T-helper 17 cell (primary cell): ENCODE measurements at places on chromosomes 1 and 21.

GRCh38 chr1:202807451-202807925, 733 bp downstream of the KDM5B start:
- DNase-seq, result peak; percentile 18

GRCh38 chr1:98920441-98921110, 84.1 kb downstream of the PLPPR5 start:
- no peak for DNase-seq

DNA sequence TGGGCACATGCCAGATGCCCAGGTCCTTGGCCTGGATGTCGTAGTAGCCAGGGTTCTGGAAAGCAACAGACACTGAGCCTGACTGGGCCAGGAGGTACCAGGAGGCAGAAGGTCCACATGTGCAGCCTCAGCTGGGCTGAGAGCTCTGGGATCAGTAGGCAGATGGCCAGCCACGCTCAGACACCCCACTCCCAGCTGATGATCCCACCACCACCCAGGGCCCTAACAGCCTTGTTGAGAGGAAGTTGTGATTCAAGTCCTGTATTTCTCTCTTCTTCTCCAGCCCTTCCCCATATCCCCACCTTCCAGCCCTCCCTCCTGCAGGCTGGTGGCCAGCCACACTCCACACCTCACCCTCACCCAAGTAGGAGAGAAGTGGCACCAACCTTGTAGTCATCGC, 4.0 kb downstream of the ITLN2 start:
- DNase-seq, result no peak

- no peak for DNase-seq
These were observed 101.6 kb downstream of the DMRTB1 start for GRCh38 chr1:53560581-53561502.

DNA sequence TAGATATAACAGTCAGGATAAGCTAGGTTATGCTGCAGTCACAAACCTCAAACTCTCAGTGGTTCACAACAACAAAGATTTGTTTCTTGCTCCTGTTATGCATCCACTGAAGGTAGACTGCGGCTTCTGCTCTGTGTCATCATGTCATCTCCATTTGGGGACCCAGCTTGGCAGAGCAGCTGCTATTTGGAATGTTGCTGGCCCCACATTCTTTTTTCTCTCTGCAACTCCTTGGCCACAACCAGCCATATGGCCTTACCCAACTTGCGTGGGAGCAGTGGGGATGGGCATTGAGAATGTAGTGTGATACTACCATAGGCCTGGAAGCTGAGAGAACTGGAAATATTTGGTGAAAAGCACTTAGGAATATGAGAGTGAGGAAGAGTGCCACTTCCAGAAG, 26.4 kb downstream of the AGO4 start:
- no peak for DNase-seq

DNA sequence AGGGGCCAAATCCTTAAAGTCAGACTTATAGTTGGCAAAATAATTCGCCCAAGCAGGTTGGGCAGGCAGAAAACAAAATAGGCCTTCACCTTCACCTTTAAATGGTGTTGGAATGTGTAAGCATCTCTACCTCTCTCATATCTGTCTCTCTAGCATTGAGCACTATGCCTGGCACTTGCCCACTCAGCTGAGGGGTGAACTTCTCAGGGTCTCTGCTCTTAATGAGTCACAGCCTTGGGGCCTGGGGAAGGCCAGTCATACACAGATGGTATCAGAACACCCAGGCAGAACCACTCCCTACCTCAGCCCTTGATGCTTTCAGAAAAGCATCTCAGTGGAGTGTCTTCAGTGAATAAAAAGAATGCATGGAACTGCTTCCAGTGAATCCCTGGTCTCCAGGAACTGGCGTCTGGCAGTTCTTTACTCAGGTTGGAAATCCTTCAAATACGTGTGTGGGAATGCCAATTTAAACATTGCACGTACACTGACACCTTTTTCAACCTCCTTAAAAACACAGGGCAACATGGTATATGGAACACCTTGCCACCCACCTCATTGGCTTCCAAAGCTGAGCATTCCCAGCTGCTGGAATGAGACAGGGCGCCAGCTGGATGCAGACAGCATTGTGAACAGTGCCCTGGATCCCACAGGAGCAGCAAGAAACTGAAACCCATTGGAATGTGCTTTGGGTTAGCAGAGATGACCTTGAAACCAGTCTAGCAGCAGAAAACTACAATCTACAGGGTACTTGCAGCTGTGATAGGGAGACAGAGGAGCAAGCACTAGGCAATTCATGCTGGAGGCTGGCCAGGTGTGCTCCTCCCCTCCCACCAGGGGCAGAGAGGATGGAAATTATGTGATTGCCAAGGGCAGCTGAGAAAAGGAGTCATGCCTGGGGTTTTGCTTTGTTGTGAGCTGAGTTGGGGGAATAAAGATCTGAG, 30.0 kb downstream of the ZNF697 start:
- DNase-seq, result no peak

- DNase-seq, result no peak
These were observed 14.7 kb upstream of the CSF1 start for GRCh38 chr1:109895720-109896504.

DNA sequence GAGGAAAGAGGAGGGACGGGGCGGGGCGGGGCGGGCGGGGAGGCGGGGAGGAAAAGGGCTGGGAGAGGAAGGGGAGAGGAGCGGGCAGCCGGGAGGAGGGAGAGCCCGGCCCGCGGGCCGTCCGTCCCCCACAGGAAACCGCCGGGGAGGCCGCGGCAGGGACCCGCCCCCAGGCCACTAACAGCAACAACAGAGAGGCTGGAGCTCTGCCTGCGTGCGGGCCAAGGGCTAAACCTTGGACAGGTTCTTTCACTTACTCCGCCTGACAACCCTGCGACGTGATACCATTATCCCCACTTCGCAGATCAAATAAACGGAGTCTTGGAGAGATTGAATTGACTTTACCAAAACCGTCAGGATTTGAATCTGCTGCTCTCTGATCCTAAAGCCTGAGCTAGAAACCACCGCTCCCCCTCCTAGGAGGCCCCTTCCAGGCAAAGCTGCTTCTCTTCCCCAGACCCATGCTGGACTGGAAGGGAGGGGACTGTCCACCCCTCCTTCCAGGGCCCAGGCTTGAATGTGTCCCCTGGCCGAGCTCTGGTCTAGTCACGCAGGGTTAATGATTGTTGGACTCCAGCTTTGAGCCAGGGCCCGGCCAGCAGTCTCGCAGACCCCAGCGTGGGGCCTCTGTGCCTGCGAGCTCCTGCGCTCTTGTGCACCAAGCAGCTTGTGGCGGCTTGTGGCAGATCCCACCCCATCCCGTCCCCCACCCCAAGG, at the start of gene EVA1B:
Gene EVA1B (minus strand): TSS at position 10 of the 717 bp plus-strand sequence. CDS start 608 bp downstream, outside the sequence.
- DNase-seq, result peak; percentile 52

- DNase-seq, result no peak
These were observed 29.9 kb upstream of the POU3F1 start for GRCh38 chr1:38076455-38076854.

DNA sequence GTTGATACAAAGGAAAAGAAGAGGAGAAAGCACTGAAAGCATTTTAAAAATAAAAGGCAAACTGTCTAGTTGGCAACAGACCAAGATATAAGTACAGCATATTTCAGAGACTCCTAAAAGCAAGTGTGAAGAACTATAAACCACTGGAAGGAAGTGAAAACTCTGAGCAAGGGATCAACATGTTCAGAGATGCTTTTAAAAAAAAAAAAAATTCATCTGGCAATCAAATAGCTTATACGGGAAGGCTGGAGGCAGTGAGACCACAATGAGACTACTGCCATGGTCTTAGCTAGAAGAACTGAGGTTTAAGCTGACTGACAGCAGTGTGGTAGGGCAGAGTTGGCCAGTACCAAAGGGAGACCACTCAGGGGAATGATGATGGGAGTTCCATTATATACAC, 124.3 kb downstream of the VAV3 start:
- DNase-seq, result no peak

GRCh38 chr1:104648269-104648691, 898.6 kb downstream of the AMY1C start:
- no peak for DNase-seq

DNA sequence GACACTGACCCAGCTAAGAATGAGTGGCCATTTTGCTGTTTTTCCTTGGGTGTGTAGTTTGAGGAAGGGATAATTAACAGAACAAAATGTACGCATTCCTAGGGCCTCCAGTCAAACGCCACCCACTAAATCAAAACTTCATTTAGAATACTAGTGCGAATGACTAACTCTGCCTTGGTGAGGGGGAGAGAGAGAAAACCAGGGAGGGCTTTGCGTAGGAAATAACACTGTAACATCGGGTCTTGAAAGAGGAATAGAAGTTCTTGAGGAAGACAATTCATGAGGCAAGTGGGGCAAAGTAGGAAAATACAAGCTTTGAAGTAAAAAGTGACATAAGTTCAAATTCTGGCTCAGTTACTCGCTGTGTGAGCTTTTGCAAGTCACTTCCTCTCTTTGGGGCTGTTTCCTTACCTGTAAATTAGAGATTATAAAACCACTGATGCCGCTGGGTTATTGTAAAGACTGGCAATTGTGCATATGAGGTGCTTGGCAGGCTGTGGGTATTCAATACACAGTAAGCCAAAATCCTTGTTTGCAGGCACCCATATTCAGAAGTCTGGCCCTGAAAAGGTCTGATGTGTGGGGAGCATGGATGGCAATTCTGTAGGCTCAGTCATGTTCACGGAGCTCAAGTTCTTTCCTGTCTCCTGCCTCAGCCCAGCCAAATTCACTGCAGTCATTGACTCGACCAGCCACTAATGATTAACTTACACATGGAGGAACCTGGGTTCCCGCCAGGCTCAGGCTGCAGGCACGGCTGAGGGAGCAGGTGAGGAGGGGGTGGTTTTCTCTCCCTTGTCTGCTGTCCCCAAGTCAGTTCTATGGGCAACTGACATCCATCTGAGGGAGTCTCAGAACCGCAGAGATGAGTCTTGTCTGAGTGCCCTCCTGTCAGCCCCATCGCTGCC, 140.3 kb upstream of the CSF3R start:
- no peak for DNase-seq

- DNase-seq, result no peak
These were observed 16.0 kb upstream of the LRRC7 start for GRCh38 chr1:69551476-69552324.

DNA sequence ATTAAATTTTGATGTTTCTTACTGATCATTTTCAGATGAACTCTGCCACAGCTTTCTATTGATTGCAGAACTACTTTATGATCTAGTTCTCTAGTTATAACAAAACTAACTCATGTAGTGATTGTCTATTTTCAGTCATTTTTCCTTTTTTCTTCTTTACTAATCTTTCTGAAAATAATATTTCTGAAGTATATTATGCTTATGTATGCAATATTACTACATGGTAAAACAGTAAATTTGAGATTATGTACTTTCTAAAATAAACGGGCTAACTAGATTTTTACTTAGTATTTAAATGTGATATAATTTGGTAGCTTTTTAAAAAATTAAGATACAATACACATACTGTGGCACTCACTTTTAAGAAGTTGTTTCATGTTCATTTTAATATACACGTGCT, 7.6 kb downstream of the TSNAX start:
- DNase-seq, result no peak

DNA sequence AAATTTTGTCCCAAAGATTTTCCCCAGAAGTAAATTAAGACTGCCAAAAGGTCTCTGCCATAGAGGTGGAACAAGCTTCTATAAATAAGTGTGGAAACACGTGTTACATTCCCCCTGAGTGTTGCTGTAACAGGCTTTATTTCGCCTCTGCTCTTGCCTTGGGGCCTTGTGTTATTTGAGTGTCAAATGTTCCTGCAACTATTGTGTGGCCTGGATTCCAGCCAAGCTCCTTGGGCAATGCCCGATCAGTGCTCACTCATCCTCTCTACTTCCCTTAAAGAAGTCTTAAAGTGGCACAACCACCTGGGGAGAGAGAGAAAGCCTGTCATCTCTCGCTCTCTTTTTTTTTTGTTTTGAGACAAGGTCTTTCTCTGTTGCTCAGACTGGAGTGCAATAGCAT, 156.7 kb downstream of the NR5A2 start:
- DNase-seq, result no peak

DNA sequence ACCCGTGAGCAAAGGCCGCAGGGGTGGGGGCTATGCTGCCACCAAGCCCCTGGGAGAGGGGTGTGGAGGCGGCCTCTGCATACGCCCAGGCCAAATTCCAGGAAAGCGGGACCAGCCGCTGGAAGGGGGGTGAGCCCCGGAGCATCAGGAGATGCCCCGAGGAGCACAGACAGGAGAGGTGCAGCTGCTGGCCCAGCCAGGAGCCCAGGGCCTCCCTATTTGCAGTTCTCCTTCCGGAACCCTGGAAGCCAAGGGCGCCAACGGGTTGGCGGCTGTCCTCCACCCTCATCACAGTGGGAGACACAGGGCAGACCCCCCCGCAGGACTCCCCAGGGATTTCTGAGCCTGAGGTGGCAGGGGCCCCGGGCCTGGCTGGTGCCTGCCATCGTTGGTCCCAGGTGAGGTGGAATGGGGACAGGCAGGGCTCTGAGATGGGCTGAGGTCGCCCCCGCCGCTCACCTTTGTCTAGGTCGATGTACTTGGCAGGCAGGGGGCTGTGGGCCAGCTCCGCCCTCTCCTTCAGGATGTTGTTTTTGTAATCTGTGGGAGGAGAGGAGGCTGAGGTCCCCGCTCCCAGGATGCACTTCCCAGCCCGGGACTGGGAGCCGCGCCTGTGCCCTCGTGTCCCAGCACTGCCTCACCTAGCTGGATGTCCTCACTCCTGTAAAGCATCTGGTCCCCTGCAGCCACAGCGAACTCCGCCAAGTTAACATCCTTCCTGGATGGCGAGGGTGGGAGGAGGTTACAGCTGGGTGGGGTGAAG, 4.4 kb upstream of the DVL1 start:
- no peak for DNase-seq

GRCh38 chr1:87151500-87152421, 176.9 kb upstream of the LMO4 start:
- no peak for DNase-seq

DNA sequence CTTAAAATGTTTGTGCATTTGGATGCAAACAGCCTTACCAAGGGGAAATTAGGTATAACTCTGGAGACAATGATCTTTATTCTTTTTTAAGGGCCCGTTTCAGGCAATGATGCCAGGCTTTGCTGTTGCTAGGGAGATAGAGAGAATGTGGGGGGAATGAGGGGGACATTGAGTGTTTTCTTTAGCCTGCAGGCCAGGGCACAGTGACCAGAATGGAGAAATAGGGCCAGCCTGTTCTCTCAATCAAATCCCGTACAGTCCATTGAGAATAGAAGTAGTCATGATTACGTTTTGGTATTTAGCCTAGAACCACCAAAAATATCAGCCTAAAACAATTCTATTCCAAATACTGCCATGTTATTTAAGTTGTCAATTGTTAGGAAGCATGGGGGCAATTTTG, 49.0 kb downstream of the RGS7 start:
- no peak for DNase-seq

DNA sequence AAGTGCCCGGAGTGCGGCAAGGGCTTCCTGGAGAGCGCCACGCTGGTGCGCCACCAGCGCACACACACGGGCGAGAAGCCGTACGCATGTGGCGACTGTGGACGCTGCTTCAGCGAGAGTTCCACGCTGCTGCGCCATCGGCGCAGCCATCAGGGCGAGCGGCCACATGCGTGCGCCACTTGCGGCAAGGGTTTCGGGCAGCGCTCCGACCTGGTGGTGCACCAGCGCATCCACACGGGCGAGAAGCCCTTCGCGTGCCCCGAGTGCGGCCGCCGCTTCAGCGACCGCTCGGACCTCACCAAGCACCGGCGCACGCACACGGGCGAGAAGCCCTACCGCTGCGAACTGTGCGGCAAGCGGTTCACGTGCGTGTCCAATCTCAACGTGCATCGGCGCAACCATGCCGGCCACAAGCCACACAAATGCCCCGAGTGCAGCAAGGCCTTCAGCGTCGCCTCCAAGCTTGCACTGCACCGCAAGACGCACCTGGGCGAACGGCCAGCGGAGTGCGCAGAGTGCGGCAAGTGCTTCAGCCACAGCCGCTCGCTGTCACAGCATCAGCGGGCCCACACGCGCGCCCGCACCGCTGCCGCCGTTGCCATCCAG, 10.0 kb downstream of the ZNF672 start:
- no peak for DNase-seq

- DNase-seq, result no peak
These were observed 200.9 kb downstream of the DISC1 start for GRCh38 chr1:231827337-231828105.
